ENCODE measurements at places on chromosomes 5 and 9.

DNA sequence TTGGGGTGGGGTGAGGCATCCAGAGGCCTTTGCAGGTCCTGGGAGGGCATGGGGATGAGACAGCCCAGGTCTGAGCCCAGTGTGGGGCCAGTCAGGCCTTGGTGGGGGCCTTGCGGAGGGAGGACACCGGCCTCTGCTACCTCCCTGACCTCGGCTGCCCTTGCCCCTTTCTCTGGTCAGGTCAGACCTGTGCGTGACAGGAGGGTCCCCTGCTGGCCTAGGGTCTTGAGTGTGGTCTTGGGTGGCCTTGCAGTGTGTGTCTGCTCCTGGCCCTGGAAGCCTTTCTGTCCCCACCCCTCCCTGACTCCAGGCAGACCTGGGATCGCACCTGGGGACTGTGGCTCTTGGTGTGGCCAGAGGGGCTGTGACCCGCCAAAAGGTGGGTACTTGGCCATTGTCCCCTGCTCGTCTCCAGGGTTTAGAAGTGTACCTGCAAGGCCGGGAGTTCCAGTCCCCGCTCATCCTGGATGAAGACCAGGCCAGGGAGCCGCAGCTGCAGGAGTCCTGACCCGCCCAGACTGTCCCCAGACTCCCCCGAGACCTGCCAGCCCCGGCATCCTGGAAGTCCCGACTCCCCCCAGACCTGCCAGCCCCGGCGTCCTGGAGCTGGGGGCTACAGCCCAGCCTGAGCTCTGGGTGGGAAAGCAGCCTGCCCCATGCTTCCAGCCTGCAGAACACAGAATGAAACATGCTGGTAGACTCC is 4.4 kb upstream of the MAN1B1 start:
- DNase-seq: no peak

DNA sequence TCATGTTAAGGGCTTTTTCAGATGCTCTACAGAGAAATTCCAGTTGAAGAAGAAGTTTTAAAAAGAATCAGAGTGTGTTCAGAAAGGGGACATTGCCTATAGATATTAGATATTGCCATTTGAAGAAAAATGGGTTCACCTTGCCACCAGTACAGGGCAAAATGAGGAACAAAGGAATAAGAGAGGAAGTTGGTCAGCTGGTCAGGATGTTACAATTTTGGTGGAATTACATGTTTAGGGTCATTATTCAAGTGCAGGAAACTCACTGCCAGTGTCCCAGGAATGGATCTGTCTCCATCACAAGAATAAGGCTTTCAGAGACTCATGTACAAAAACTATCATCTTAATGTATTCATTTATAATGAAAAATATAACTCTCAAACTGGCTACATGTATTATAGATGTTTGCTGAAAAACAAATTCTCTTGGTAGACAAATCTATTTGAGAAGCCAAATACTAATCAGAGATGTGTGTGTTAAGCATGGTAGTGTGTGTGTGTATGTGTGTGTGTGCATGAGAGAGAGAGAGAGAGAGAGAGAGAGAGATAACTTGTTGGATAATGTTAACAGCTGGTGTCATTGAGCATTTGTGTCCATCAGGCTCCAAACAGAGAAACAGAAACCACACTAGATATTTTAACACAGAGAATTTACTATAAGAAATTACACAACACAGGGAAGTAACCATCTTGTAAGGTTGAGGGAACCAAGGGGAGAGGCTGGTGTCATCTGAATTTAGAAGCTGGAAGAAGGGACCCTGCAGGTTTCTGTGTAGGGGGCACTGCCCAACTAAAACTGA is 5.0 kb upstream of the C1QTNF3 start:
- no peak for DNase-seq

GRCh38 chr9:88585426-88585825 is 50.4 kb downstream of the NXNL2 start:
- no peak for DNase-seq

GRCh38 chr5:55732585-55732984 is 5.3 kb upstream of the DDX4 start:
- DNase-seq: no peak

DNA sequence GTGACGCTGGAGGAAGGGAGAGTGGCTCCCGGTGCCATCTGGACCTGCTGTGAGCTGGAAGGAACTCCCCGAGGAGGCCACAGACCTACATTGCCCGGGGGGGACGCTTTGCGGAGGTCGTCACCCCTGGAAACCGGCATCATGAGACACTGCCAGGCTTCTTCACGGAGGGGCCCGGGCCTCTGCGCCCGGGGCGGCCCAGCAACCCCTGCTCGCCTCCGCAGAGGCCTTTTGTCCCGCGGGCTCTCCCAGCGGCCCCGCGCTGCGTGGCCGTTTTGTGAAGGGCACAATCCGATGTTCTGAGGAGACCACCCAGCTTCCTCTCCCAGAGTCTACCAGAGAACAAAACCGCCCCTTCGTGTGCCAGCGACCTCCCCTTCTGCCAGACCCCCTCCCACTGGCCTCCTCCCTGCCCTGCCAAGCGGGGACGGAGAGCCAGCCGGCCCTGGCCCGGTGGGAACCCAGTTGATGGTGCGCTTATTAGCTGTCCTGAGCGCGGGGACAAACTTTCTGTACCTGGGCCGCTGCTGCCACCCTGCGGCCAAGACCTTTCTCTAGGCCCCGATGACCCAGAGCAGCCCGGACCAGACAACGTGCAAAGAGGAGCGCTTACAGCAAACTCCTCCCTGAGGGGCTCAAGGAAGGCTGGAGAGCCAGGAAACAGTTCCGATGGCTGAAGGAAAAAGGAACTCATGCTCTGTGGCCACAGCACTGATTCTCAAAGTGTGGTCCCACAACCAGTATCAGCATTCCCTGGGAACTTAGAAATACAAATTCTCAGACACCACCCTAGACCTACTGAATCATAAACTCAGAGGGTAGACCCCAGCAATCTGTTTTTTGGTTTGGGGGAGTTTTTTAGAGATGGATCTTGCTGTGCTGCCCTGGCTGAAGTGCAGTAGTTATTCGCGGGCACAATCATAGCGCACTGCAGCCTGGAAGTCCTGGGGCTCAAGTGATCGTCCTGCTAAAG is 86.7 kb downstream of the SLC1A3 start:
- DNase-seq: no peak

- no peak for DNase-seq
These were observed 56.5 kb upstream of the SEMA6A start for GRCh38 chr5:116631147-116631546.

DNA sequence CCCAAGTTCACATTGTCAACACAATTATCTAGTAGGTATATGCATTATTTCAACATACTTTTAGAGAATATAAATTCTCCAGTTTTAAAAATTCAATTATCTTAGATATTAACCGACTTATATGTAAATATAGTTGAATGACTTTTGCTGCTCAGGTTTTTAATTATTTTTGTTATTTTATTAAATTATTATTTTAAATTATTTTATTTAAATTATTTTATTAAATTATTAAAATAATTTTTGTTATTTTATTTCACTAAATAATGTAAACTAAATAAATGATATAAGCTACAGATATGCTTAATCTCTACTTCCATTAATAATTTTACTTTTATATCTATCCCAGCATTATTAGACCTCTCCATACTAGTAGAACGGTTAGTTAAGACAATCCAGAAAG is 544.3 kb upstream of the ARRDC3 start:
- DNase-seq: no peak

- DNase-seq: no peak
These were observed 222.9 kb upstream of the FTMT start for GRCh38 chr5:121628783-121629182.

DNA sequence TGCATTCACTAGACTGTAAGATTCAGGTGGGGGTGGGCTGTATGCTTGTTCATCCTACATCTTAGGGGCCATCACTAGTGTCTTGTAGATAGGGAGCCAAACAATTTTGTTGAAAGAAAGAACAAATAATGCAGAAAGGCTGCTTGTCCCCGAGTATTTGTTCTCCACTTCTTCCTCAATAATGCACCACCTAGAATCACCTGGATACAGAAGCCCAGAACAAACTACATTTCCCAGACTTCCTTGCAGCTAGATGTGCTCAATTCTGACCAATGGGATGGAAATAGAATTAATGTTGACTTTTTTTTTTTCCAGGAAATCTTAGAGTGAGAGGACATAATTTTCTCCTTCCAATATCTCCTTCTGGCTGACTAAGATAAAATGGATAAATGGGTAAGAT is 38.9 kb upstream of the TNFSF8 start:
- DNase-seq: no peak

DNA sequence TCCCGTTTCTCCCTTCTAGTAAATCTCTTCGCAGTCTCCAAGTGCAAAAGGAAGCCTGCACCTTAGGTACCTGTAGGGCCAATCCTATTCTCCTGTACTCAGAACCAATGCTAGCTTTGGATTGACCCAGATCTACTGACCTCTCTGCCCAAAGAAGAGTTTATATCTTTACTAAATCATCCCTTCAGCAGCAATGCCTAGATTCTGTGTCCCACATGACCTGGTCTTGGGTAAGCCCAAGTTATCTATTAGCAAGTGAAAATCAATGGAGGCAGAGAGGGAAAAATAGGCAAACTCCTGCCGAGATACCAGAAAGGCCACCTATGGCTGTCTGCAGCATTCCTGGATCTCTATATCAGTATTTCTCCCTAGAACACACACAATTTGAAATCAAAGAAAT is 60.0 kb downstream of the SUSD1 start:
- no peak for DNase-seq

DNA sequence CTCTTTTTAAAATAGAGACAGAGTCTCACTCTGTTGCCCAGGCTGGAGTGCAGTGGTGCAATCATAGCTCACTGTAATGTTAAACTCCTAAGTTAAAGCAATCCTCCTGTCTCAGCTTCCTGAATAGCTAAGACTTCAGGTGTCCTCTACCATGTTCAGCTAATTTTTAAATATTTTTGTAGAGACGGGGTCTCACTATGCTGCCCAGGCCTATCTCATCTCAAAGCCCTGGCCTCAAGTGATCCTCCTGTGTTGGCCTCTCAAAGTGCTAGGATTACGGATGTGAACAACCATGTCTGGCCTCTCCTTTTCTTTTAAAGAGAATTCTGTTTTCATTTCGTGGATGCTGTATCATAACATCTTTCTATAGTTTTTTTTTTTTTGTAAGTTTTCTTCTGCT is 11.7 kb downstream of the STX17 start:
- DNase-seq: no peak

- no peak for DNase-seq
These were observed at the start of gene PCDHGA3 for GRCh38 chr5:141343242-141343952. TSS of gene PCDHGA3 (plus strand) at chr5:141343829. CDS start at chr5:141344034, 205 bp downstream.

DNA sequence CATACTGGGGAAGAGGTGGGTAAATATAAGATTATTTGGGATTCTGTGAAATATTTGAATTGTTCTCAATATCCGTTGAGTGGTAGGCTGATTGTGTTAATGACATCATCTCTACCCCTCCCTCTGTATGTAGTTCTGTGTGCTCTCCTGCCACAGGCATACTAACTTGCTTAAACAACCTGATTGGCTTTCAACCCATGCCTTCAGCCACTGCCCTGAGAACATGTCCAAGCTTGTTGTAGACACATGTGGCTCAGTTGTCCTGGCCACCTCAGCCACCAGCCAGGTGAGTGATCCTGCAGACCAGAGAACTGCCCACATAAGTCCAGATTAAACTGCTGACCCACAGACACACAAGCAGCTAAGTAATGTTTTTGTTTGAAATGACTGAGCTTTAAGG is 31.1 kb downstream of the ANKS6 start:
- no peak for DNase-seq

- DNase-seq: no peak
These were observed 3.4 kb upstream of the CDK7 start for GRCh38 chr5:69231281-69231680.

DNA sequence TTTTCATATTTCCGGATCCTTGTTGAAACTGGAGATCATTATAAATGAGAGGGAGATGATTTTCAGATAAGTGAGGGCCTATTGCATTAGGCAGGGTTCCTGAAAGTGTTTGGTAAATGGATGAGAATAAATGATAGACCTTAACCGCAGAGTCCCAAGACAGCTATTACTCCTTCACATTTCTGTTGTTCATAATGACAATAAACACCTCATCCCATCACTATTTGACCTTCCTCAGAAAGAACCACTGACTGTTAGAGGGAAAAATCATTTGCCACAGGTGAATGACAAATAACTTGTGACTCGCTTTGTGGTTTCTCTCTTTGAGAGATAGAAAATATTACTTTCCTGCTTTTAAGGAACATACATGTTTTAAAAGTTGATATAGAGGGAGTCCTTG is 47.3 kb upstream of the TRMT10B start:
- DNase-seq: no peak

GRCh38 chr5:34498572-34498971 is 157.6 kb upstream of the RAI14 start:
- DNase-seq: no peak

- DNase-seq: no peak
These were observed 112.2 kb downstream of the C9orf152 start for GRCh38 chr9:110095776-110096175.

DNA sequence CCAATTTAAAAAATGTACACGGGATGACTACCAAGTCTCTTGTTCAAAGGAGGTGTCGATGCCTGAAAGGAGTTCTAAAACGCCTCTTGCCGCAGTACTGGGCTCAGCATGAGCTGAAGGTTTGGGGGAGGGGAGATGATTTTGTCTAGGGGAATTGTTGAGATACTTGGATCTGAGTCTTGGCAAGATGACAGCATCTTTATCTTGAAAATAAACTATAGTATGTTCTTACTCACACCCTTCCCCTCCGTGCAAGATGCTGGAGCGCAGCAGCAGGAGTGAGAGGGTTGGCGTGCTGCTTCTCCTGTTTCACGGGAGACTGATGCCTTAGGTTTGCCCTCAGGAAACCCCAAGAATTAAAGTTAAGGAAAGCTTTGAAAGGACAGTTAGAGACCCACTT is 47.3 kb downstream of the FAM78A start:
- no peak for DNase-seq

GRCh38 chr9:93815677-93816076 is 139.5 kb downstream of the BARX1 start:
- DNase-seq: no peak

GRCh38 chr5:82673057-82673809 is 395.1 kb upstream of the RPS23 start:
- no peak for DNase-seq

DNA sequence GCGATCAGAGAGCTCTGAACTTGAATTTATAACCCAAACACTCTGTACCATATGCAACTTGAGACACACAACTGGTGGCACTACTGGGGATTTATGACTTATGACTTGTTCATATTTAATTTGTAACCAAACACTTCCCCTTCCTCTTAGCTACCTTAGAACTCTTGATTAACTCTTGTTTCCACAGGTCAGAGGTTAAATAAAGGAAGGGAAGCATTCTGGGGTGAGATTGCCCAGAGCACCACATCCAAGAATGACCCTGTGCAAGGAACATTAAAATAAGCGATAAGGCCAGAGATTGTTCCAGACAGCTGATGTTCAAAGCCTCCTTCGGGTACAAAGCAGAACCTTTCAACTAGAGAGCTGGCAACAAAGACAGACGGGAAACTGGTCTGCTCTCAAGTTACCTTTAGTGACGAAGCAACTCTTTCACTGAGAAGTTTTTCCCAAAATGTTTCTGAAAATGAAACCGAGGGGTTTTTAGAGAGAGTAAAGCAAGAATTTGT is 242.6 kb downstream of the DENND1A start:
- no peak for DNase-seq

DNA sequence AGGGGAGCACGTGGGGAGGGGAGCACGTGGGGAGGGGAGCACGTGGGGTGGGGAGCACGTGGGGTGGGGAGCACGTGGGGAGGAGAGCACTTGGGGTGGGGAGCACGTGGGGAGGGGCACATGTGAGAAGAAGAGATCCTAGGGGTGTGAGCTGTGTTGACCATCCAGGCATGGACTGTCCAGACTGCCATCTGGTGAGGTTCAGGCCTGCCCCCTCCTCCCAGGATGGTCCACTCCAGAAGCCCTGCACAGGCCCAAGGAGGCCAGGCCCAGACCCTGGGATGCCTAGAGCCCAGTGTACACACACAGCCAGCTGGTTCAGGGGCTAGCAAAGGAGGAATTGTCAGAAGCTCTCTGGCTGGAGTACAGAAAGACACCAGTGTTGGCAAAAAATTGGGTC is 2.3 kb downstream of the SNAPC4 start:
- no peak for DNase-seq

Data from iPS DF 19.7 (cell line).